ENCODE measurements at places on chromosomes 2 and 18.

- DNase-seq = no peak
These were observed 46.9 kb upstream of the UBXN4 start for GRCh38 chr2:135694711-135695110.

- DNase-seq = no peak
These were observed 145.0 kb downstream of the PID1 start for GRCh38 chr2:229126066-229126465.

GRCh38 chr2:85655961-85656417, 12.0 kb downstream of the SFTPB start:
- DNase-seq = no peak

GRCh38 chr18:43887491-43887890, 610.2 kb upstream of the SYT4 start:
- no peak for DNase-seq

GRCh38 chr2:136990316-136990715, 225.0 kb downstream of the THSD7B start:
- DNase-seq = no peak

DNA sequence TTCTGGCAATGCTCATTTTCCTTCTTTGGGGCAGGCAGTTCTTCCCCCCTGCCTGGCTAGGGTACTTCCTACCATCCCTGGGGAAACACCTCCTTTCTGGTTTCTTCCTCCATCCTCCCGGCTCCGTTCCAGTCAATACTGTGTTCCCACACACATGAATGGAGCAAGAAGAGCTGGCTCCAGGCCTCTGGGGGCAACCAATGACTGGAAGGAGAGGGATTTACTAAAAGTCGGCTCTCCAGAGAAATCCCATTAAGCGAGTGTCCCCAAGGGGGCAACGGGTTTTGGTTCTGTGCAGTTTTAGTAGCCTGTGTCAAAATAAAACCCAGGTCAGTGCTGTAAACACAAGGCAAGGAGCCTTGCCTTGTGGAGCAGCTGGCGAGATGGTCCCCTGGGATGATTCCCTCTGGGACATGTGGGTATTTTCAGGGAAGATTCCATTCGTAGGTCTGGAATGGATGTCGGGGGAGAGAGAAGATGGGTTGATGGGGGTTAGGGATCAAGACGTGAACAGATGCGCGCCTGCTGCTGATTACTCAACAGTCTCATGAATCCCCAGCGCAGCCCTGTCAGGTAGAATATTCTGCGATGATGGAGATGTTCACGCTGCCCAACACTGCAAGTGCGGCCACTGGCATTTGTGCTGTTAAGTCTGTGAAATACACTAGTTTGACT, 32.0 kb downstream of the EMILIN2 start:
- no peak for DNase-seq

- DNase-seq = no peak
These were observed 131.7 kb downstream of the PHLPP1 start for GRCh38 chr18:62847081-62847480.

DNA sequence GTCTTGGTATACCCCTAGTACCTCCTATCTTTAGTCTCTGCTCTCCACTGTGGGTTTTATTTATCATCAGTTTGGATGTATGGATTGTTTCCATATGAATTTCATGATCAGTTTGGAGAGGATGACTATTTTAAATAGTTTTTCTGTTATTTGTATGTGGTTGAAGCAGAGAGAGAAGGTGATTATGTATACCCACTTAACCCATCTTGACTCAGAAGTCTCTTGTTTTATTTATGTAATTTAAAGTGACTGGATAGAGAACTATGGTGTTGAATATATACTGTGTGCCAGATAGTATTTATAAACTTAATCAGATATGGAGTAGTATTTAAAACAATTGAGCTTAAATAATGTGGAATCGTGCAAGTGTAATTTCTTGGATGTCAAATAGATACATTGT, 39.9 kb downstream of the SMAD4 start:
- DNase-seq = no peak

GRCh38 chr18:44954257-44954656, 273.6 kb downstream of the SETBP1 start:
- DNase-seq = no peak

- DNase-seq = no peak
These were observed 33.3 kb upstream of the ANKRD62 start for GRCh38 chr18:12060182-12060870.

- DNase-seq = no peak
These were observed 86.0 kb downstream of the COL3A1 start for GRCh38 chr2:189060096-189060642.

DNA sequence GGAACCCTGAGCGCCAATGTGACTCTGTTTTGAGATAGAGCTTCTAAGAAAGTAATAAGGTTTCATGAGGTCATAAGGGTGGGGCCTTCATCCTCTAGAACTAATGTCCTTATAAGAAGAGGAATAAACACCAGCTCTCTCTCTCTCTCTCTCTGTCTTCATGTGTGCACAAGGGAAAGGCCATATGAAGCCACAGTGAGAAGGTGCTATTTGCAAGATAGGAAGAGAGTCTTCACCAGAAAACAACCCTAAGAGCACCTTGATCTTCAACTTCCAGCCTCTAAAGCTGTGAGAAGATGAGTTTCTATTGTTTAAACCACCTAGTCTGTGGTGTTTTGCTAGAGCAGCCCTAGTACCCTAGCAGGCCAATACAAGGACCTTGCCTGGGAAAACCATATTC, 55.8 kb downstream of the DOCK10 start:
- no peak for DNase-seq

DNA sequence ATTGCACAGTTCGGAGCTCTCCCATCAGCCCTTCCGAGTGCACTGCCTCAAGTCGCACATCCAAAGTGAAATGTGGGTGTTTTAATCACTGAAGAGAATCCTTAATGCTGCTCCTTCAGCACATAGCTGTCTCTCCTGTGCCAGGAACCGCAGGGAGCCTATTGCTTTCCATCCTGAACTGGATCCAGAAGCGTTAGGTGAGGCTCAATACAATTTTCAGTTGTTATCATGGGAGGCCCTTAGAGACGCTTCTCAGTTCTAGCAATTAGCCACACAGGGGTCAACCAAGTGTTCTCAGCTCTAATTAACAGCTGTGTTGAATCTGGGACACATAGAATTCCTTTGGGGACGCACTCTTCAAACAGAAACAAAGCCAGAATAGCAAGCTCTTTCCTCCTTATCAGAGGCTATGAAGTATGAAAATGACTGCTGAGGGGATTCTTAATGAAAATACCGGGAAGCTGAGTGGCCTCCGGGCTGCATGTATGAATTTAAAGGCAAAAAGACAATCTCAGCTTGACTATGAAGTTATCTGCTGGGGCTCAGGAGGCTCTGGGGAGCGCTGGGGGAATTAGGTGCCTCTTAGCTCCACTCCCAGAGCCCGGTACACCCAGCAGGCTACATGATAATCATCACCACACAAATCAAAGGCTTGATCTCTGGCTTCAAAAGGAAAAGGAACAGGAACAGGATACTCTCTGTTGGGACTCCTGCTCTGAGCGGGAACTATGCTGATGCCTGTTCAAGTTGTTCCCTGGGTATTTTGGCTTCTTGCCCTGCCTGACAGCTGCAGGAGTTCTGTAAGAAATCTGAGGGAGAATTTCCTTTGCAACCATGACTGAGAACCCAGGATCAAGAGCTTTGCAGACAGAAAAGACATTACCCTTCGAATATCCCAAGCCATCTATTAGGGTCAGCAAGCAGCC, 55.4 kb upstream of the NCOA1 start:
- DNase-seq = peak; percentile 39

GRCh38 chr2:218694405-218695145, 16.1 kb upstream of the TTLL4 start:
- no peak for DNase-seq

DNA sequence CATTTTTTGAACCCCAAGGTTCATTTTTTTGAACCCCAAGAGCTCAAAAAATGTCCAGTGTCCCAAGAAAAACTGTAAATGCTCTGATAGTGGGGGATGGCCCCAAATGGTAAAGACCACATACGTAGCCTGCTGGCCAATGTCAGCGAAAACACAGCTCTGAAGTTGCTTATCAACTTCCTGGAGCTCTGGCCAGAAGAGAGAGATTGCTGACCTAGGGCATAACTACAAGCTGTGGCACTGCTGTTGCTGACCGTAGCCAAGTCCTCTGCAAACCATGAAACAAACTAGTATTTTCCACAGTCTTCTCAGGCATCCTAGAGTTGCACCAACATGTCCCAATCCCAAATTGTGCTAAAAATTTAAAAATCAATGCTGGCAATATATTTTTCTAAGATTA, 50.9 kb downstream of the REEP1 start:
- DNase-seq = no peak

- DNase-seq = no peak
These were observed 35.9 kb upstream of the MYO1B start for GRCh38 chr2:191209340-191209739.

DNA sequence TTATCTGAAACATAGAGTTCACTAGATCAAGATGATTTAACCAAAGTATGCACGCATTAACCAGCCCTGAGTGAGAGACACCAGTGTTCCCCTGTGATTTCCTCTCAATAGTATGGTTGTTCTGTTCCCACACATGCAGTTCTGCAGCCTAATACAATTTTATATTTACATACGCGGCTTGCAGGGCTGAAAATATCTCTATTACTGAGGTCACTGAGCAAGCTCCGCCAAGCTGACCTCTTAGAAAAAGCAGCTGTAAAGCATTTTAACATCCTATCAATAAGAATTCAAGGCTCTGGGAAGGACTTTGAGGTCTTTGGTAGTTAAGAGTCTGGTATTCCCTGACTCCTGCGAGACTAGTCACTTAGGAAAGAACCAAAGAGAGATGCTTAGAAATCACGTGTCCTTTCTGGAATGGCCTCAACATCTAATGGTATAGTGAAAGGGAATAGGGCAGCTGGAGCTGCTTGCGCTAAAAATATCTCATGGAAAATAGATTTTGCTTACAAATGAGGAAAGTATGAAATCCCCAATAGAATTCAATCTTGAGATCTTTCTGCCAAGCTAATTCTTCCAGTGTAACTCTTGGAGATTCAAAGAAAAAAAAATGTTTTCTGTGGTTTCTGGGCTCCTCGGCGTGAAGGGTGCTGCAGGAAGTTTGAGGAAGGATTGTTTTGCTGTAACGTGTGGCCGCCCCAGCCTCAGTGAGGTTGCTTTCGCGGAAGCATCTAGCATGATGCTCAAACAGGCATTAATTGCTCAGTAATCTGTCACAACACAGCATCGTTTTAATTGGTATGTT, 59.2 kb downstream of the DOCK10 start:
- DNase-seq = no peak

DNA sequence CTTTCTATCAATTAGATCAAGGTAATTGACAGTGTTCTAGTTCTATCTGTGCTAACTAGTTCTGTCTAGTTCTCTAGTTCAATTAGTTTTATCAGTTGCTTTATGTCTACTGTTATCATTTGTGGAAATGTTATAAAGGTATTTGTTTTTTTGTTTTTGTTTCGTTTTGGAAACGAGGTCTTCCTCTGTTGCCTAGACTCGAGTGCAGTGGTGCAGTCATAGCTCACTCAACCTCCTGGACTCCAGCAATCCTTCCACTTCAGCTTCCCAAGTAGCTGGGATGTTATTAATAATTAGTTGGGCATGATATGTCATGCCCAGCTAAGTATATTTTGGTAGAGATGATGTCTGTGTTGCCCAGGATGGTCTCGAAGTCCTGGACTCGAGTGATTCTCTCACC, 1682.8 kb upstream of the LRRTM1 start:
- no peak for DNase-seq

GRCh38 chr2:238106698-238107524, 6.8 kb downstream of the ESPNL start:
- DNase-seq = no peak

DNA sequence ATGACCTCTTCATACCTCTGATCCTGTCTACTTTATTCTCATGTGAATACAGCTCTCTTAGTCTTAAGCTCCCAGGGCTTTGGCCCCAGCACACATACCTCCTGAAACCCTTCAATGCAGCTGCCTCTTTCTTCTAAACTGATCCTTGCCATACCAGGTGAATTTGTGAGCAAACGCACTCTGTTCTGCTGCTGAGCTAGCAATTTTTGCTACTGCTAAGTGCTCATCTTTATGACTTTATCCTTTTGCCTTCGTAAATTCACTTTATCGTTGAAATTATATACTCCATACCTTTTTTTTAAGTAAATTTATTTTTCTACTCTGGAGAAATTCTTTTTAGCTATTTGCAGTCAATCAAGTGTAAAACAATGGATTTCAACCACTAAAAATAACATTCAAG, 287.7 kb downstream of the CMPK2 start:
- no peak for DNase-seq

DNA sequence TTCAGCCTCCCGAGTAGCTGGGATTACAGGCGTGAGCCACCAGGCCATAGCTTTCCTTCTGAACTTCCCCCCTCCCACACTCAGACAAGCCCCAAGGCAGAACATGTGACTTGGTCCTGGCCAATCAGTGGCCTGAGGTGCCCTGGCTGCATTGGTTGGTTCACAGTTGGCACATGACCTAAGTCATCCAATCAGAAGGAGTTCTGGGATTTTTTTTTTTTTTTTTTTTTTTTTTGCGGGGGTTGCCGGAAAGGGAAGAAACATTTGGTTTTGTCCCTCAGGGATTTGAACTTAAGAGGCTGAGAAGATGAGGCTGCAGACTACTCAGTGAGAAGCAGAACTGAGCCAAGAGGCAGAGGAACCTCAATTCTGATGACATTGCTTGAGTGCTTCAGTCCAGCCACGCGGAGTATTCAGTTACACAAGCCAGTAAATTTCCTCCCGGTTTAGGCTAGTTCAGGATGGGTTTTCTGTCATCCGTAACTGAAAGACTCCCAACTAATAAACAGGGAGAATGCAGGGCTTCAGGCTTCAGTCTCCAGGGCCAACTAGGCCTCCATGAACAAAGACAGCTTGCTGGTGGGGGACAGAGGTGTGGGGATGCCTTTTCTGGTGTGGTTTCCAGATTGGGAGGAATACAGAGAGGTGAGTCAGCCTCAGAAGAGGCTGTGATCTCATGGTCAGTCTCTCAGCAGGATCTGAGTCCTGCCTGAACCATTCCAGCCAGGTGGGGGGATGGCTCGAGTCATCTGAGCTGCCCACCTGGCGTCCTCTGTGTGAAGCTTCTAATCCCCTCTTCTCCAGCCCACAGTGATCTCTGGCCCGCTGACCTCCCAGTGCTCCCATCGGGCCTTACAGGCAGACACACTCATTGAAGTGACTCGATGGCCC, 9.2 kb downstream of the PTMA start:
- DNase-seq = no peak

DNA sequence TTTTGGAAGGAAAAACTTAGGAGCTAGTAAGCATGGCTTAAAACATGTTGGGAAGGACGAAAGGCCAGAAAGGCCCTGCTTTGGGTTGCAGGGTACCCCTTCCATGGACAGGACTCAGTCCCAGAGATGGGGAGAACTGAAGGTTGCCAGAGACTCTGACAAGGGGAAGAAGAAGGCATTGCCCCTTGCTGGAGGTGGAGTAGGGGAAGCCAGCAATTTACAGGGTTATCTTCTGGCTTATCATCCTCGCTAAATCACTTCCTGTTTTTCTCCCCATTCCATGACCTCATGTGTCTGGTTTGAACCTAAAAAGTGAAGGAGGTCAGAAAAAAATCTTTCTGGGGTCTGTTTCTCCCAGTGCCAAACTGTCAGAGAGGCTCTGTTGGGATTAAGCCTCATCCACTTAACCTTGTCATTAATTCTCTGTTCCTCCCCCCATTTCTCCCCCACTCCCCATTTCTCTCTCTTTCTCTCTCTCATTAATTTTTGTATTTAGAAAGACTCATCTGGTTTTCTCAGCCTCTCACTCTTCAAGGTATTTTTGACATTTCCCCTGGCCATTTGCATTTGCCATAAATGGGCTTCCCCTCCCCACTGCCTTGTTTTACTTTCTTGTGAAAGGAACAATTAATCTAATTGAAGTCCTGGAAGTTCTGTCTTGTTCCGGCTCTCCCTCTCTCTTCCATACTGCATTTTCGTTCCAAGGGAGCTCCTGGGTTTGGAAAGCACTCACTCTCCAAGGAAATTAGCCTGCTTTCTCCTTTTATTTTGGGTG, 17.4 kb downstream of the NRP2 start:
- no peak for DNase-seq

- DNase-seq = no peak
These were observed 1.7 kb downstream of the SEPTIN2 start for GRCh38 chr2:241317391-241317790.

All from substantia nigra (tissue), 51 donors.